Fibroblast of pulmonary artery (primary cell): ENCODE measurements at places on chromosomes 4 and X.

DNA sequence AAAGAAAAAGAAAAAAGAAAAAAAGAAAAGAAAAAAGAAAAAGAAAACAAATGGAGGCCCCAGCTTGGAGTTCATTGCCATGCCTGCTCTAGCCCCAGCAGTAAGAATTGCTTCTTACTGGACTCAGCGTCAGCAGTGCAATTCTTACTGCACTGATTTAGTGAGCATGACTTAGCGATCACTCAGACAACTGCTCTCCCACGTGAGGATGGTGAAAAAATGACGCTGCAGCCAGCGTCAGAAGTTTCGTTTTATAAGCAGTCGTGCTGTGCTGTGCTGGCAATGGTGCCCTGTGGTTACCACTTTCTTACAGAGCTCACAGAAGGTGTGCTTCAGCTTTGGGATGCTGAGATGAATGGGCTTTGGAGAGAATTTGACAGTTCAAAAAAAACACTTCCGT, 68.3 kb upstream of the DDX3X start:
- peak; percentile 44 for DNase-seq

GRCh38 chr4:112277705-112278448, 7.8 kb downstream of the TIFA start:
- DNase-seq = no peak

GRCh38 chr4:152708796-152709195, 29.0 kb upstream of the TMEM154 start:
- no peak for DNase-seq

GRCh38 chrX:68345025-68345424, 88.3 kb downstream of the OPHN1 start:
- DNase-seq = peak; percentile 1

DNA sequence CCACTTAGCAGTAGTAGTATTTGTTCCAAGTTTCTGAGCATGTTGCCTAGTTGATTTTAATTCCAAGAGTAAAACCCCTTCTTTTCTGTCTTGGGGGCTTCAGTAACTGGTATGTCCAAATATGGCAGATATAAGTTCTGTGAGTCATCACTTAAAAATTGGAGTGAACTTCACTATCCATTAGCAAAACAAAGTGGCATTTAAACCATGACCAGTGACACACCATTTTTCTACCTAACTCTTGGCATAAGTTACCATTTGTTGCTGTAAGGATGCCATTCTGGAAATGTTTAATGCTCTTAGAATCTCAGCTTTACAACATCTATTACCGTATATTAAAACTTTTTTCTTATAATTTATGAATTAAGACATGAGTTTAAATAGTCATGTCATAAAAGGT, 102.0 kb downstream of the CBR4 start:
- peak; percentile 62 for DNase-seq

- DNase-seq = peak; percentile 41
Measured at GRCh38 chr4:44447563-44448504, 775 bp downstream of the KCTD8 start.

- no peak for DNase-seq
Measured at GRCh38 chrX:55033429-55033828, 2.7 kb upstream of the ALAS2 start.

DNA sequence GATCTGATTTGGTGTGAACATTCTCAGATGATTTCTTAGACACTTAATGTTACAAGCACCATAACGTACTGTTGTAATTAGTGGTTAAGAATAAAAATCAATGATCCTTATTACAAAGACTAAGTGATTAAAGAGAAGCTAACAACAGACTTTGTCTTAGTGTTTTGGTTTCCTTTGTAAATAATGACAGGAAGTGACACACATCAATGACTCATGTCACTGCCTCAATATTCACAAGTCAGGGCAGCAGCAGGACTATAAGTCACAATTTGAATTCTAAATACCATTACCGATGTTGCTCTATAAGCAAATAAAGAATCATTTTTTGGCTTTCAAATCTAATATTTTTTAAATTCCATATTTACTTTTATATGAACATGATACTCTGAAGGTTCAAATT, 115.8 kb upstream of the FAT4 start:
- DNase-seq = peak; percentile 54

DNA sequence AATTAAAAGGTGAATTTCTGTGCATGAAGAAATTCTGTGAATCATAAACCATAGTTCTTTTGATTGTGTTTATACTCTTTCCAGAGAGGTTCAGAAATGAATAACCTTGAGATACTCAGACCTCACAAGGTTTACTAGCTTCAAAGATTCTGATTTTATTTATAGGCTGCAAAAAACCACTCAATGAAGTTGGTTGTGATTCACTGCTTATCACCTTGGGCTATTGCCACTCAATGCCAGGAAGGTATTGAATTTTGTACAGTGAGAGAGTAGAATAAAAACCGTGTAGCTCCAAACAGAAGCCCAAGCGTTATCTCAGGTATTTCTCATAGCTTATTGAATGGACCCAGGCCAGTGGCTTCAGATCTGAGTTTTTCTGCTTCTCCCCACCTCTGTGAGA, 118.7 kb downstream of the FHIP1A start:
- DNase-seq = no peak

GRCh38 chr4:21476757-21477156, 471.8 kb downstream of the KCNIP4 start:
- DNase-seq = peak; percentile 10

GRCh38 chrX:48025561-48025960, 18.8 kb downstream of the SPACA5 start:
- peak; percentile 76 for DNase-seq

GRCh38 chrX:68428431-68428830, 4.9 kb downstream of the OPHN1 start:
- peak; percentile 60 for DNase-seq

DNA sequence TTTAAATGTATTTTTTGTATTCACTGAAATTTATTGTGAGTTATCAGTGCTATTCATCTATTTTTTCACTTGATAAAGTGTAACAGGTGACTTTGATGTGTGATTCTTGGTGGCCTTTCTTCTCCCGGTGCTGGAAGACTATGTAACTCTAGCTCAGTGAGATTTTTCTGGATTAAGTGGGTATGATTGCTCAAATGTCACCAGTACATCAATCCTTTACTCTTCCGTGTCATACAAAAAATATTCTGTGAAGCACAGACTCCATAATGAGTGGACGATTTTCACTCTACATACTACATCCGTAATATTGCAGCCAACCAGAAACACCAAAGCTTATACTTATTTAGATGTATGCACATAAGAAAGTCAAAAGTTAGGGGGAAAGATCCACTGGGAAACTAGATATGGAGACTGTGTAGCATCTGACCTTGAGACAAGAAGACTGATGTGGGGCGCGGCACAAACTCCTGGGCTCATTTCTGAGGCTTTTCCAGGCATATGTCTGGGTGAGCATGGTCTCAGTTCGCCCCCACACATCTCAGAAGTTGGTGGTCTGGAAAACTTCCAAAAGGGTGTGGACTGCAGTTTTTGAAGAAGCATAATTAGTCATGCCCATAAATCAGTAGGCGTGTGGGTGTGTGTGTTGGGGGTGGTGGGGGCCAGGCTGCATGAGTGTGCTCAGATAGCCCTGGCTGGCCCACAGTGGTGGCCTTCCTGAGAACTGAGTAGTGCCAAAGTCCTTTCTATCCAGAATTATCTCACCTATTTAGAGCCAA, 53.9 kb upstream of the TENM3 start:
- peak; percentile 65 for DNase-seq

GRCh38 chr4:153084980-153085630, 119.1 kb upstream of the TRIM2 start:
- peak; percentile 73 for DNase-seq

GRCh38 chrX:33156152-33156726, 55.1 kb downstream of the DMD start:
- DNase-seq = peak; percentile 18

GRCh38 chr4:109914322-109914721, 1.6 kb downstream of the EGF start:
- DNase-seq = no peak

DNA sequence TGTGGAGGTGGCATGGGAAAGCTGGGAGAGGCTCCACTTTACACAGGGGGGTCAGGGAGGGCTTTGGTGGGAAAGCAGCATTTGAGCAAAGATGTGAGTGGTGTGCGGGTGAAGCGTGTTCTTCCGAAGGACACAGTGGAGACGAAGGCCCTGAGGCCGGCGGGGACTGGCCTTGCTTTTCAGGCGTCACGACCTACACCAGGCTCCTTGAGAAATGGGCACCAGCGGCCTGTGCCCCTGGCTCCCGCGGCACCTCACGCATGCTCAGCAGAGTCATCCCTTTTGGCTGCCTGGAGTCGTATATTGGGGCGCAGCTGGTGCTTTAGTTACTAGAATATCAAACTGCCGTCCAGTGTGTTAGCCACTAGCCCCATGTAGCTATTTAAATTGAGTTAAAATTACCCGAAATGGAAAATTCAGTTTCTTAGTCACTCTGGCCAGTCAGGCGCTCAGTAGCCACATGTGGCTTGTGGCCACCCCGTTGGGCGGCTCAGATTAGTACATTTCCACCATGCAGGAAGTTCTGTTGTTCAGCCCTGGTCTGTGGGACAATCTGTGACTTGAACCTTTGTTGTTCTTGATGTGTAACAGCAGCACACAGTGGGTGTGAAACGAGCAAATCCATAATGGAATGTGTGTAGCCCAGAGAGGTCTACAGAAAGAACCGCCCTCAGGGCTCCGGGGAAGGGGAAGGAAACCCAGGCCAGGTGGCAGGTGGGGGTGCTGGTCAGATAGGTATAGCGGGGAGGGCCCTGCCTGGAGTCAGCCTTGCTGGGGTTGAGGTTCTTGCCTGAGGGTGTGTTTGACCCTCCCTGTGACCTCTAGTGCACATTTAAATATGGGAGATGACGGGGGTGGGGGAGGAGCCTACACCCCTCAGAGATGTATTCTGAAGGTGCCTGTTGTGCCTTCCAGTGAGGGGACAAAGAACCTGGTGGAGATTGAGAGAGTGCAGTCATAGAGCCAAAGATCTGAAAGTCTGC, 30.4 kb downstream of the TBC1D14 start:
- no peak for DNase-seq

GRCh38 chr4:41141900-41142299, 72.4 kb downstream of the APBB2 start:
- peak; percentile 89 for DNase-seq

DNA sequence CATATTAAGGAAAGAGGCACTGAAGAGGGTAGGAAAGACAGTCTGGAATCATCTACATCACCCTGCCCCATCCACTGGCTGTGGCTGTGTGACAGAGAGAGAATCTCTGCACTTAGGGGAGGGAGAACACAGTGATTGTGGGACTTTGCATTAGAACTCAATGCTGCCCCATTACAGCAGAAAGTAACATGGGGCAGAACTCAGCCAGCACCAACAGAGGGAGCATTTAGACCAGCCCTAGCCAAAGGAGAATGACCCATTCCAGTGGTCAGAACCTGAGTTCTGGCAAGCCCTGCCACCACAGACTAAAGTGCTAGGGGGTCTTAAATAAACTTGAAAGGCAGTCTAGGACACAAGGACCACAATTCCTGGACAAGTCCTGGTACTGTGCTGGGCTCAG, 37.9 kb downstream of the ZNF330 start:
- DNase-seq = no peak

DNA sequence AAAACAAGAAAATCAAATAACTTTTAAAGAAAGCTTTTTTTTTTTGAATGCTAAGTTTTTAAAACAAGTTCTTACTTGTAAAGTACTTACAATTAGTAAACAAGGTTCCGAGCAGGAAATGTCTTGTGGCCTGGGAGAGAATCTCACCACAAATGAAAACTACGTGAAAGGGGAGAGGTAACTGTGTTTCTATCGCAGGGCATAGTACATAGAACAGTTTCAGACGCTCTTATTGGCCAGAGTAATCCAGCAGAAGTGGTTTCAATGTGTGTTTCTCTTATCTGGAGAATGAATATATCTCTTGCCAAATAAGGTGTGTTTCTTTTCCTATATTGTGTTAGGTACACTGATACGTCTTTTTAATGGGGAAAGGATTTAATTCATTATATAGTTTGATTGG, at the start of gene PLAC8:
Gene PLAC8 (minus strand): TSS at position 154 of the 400 bp plus-strand sequence. CDS start 6,808 bp downstream, outside the sequence.
- DNase-seq = no peak

GRCh38 chr4:175109933-175110332, 191.8 kb downstream of the ADAM29 start:
- DNase-seq = no peak

GRCh38 chr4:2426711-2427275, 8.0 kb downstream of the CFAP99 start:
- DNase-seq = no peak

DNA sequence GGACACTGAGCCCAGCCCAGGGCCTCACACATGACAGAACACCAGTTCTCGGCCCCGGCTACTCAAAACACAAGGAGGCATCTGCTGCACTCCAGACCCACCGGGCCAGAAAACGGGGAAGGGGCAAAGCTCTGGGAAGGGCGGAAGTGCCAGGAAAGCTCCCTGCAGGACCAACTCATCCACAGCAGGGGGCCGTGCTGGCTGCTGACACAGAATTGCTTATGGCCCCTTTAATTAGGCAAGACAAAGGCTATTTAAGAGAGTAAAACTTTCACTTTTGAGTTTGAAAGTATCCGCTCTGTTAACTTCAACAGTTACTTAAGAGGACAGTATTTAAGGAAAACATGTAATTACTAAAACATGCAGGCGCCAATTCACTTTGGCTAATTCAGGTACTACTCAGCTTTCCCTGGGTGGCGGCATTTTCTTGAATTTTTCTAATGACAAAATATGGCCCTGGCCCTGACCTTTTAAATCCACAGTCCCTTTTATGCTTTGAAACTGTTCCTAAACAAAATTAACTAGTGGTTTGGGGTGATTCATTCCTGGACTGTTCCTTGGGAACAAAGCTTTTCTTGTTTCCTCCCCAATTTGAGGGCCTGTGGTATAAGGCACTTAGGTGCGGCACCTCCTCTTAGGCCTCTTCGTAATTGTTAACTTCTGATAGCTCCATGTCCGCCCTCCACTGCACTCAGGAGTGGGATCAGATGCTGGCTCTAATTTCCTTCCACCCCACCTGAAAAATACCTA, 40.4 kb downstream of the NSG1 start:
- DNase-seq = no peak

DNA sequence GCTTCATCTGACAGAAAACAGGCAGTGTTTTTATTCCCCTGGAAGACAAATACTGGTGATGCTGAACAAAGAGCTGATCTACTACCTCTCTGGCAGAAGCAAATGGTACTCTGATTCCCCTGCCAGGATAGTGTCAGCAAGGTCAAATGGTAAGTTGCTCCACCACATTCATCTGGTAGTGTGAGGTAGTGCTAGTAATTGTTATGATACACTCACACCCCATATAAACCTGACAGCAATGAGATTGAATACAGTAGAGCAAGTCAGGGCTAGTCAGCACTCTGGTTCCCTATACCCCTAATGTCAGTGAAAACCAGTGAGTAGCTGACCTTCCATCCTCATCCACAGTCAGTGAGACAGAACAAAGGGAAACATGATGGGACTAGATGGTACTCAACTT, 3.4 kb upstream of the SPIN4 start:
- DNase-seq = no peak

DNA sequence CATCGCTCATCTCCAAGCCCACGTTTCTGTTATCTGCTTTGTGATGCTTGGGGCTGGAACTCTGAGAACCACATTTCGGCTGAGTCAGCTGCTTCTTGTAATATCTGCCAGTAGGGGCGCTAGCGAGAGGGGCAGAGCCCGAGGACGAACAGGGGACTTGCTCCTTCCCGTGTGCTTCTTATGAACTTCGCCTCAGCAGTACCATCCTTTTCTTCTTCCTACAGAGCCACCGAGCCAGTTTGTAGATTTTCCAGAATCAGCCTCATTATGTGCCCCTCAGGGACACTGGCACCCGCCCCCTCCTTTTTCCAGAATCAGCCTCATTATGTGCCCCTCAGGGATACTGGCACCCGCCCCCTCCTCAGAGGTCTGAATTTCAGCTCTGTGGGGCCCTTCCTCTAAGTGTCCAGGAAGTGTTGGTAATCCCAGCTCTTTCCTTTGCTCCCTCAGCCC, 441.7 kb upstream of the RASGEF1B start:
- peak; percentile 49 for DNase-seq

- DNase-seq = peak; percentile 63
Measured at GRCh38 chrX:153609917-153610835, 11.2 kb upstream of the CCNQ start.
